A549 treated with CpdA at 1 μM for 4 hours (cell line): ENCODE measurements at places on chromosomes 5 and 9. TPM values are rescaled to one million over a fixed set of nuclear protein-coding genes. Genes with fewer than 3 reads are reported as not detected.

MYMK gene
- not detected in 5 replicates for total RNA-seq

AFAP1L1 gene
- 4.4 to 6.3 TPM (median 5.5 TPM) in 5 replicates for total RNA-seq

KIF4B gene
- 0.01 to 0.02 TPM (median 0.02 TPM) in 3 of 5 replicates, not detected in the others for total RNA-seq

EIF4E1B gene
- not detected in 5 replicates for total RNA-seq

KIF12 gene
- 2.0 to 3.0 TPM (median 2.5 TPM) in 5 replicates for total RNA-seq

KCNT1 gene
- total RNA-seq = not detected in 5 replicates

TTC23L gene
- total RNA-seq = 0.22 TPM in 1 of 5 replicates, not detected in the others
